Stimulated activated CD4-positive, alpha-beta T cell treated with anti-CD3 and anti-CD28 coated beads, Interleukin-1b, Interleukin-23, amount 100 ng/mL, for 24 hours (primary cell): ENCODE measurements at places on chromosomes 13 and 19.

- DNase-seq, result no peak
Observed at GRCh38 chr13:78084401-78084800, 165.8 kb upstream of the EDNRB start.

- DNase-seq, result no peak
Observed at GRCh38 chr13:109650861-109651260, 135.5 kb downstream of the IRS2 start.

GRCh38 chr13:98172590-98173422, 4.3 kb downstream of the RNF113B start:
- no peak for DNase-seq

DNA sequence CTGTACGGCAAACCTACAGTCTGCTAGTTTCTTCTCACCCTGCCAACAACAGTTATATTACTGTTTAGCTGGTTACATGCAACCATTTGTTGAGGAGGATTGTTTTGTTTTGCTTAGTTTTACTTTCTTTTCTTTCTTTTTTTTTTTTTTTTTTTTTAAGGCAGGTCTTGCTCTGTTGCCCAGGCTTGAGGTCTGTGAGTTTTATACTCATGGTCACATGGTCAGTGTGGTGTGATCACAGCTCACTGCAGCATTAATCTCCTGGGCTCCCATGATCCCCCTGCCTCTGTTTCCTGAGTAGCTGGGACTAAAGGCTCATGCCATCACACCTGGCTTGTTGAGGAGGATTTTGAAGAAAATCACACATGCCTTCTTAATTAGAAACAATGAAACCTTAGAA, 505.6 kb downstream of the GPC5 start:
- DNase-seq, result no peak

GRCh38 chr13:46593398-46593797, 40.4 kb downstream of the LRCH1 start:
- peak; percentile 9 for DNase-seq

- DNase-seq, result no peak
Observed at GRCh38 chr19:7833225-7834099, 3.4 kb downstream of the EVI5L start.

DNA sequence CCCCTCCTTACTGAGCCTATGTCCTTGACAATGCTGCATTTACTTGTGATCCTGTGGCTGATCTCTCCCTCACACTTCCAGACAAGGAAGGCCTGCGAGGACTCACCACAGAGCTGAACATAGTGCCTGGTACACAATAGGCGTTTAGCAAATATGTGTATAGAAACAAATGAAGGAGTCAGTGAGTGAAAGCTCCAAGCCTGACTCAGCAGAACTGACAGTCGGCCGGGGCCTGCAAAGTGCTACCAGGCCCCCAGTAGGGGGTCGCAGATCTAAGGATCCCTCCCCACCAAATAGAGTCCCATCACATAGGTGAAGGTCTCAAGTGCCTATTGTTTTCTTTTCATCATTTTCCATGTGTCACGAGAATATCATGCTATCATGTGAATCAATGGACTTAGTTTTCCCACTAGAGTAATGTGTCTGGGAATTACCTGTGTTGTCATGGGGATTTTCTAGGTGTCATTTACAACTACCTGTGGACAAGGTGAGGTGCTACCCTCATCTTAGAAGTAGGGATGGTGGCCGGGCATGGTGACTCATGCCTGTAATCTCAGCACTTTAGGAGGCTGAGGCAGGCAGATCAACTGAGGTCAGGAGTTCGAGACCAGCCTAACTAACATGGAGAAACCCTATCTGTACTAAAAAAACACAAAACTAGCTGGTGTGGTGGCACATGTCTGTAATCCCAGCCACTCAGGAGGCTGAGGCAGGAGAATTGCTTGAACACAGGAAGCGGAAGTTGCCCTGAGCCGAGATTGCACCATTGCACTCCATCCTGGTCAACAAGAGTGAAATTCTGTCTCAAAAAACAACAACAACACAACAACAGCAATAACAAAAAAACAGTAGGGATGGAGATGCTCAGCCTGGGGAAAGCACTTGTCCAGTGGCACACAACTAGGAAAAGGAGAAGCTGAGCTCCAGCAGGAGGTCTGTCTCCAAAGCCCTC, 50.3 kb upstream of the CYP2A7 start:
- no peak for DNase-seq

GRCh38 chr13:20016649-20017364, 58.3 kb downstream of the ZMYM2 start:
- DNase-seq, result no peak

DNA sequence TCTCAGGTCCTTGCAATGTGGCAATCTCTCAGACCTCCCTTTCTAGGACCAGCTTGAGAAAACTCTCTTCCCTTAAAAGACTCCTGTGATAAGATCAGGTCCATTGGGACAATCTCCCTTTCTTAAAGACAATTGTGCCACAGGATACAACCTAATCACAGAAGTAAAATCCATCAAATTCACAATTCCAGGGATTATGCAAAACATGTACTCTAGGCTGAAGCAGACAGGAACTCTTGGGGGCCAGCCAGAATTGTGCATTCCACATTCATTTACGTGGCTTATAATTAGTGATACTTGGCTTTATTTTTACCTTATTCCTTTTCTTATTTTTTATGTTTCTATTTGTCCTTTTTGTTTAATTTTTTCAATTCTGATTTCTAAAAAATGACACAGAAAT, 257.9 kb downstream of the KLF12 start:
- DNase-seq, result no peak

DNA sequence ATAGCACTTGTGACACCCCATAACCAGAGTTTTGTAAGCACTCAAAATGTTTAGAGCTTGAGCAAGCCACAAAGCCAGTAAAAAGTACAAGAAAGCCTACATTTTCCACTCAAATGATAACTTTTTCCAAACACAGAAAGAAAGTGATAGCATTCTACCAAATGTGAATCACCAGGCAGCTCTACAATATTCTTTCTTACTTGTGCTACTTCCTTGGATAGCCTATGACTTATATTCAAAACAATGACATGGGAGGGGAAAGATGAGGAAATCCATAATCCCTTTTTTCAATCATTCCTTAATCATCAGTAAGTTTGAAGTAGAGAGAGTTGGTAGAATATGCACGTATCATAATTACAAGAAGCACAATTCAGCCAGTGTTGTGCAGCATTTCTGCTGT, 650.8 kb upstream of the PCDH9 start:
- DNase-seq, result no peak

DNA sequence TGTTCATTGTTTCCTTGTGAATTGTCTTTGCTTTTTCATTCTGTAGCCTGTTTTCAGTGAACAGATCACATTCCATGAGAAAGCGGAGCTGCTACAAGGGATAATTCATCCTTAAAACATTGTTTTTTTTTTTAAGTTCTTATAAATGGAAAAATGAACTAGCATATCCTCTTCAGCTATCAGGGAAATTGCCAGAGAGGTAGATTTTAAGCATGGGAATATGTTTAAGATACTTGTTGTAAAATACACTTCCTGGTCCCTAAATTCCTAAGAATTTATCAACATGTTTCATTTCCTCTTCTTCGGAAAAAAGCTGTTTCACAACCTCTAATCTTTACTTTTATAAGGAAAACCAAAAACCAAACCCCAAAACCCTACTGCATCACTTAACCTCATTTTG, 238.0 kb downstream of the POSTN start:
- no peak for DNase-seq

GRCh38 chr19:50465986-50466705, 10.2 kb upstream of the EMC10 start:
- no peak for DNase-seq

- DNase-seq, result no peak
Observed at GRCh38 chr13:110559986-110560385, 1.5 kb downstream of the RAB20 start.

- DNase-seq, result no peak
Observed at GRCh38 chr13:39469676-39470075, 133.3 kb downstream of the LHFPL6 start.

DNA sequence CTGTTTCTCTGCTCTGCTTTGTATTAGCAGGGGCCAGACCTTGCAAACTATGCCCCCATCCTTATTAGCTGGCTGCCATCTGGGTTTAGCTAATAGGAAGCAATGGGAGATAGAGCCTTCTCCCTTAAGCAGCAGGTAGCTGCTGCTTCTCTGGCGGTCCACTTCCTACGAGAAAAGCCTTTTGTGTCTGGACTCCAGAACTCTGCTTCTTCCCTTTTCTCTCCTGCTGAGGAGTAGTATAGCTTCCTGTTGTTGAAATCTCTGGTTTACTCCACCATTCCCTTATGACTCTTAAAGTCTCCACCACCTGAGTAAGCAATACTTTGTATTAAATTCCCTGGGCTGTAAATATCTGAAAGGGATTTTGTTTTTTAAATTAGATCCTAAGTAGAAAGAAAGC, 147.1 kb downstream of the DNAJC15 start:
- no peak for DNase-seq

GRCh38 chr19:8180018-8180417, 29.2 kb upstream of the CERS4 start:
- no peak for DNase-seq

DNA sequence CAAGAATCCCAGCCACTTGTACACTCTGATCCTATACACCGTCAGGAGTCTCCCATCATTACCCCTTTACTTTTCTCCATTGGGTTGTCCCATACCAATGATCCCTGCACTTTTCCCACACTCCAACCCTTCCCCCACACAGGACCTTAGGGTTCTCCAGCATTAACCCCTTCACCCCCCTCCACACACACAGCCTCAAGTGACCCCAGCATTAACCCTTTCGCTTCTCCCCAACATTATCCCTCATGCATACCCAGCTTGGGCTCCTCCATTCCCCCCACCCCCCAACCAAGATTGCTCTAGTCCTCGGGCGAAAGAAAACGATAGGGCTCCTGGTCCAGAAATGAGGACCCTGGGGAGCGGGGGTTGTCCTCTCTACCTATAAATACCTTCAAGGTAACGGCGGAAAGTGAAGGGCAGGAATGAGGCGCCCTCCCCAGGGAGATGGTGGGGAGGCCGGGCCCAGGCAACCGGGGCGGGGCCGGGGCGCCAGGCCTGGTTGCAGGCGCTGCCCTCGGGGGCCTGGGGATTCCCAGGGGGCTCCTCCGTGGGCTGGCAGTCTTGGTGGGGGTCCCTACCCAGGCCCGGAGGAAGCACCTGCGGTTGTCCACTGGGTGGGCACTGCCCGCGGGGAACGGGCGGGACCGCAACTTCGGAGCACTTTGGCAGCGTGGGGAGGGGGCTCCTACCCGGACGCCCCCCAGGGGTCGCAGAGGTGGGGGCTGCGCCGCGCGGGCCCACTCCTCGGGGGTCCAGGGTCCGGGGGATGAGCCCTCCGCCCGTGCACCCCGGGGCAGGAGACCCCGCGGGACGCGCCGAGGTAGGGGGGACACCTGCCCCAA, 757 bp downstream of the WIZ start:
- no peak for DNase-seq

GRCh38 chr19:42250666-42251531, 4.0 kb downstream of the ERF start:
- DNase-seq, result no peak

GRCh38 chr19:40578442-40578908, 1.8 kb downstream of the SHKBP1 start:
- no peak for DNase-seq

DNA sequence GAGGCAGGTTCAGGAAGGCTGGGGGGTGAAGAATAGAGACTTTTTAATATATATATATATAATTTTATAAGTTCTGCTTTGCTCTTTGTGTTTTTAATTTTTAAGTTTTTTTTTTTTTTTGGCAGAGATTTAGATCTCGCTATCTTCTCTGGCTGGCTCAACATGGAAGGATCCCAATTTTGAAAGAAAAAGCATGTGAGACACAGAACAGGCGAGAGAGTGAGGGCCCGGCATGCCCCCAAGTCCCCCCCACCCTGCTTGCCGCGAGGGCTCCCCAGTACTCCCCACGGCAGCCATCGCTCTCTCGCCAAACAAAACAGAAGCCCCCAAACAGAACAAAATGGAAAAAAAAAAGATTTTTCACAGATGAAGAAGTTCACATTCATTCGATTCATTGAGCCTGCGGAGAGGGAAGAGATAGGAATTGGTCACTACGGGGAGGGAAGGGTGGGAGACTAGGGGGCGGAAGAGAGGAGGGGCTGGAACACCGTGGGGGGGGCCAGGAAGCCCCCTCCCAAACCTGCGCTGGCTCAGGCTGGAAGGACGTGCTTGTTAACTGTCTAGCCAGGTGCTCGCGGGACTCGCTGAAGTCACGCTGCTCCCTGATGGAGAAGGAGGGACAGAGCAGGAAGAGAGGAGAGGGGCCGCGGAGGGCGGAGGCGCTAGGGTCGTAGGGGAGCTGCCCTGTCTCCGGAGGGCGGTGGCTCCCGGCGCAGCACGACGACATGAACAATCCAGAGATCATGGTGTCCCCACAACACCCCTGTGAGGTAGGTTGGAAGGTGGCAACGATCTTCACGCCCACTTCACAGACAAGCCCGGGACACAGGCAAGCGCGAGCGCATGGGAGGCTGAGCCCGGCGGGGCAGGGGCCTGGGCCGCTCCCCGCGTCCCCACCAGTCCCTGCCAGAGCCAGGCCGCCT, 10.6 kb downstream of the KHSRP start:
- no peak for DNase-seq

GRCh38 chr19:33290956-33291622, 11.2 kb downstream of the CEBPA start:
- no peak for DNase-seq

GRCh38 chr13:76213423-76213904, 577.3 kb downstream of the LMO7 start:
- no peak for DNase-seq

- no peak for DNase-seq
Observed at GRCh38 chr19:47210689-47211316, 20.2 kb downstream of the BBC3 start.

GRCh38 chr19:10848230-10848856, at the start of gene C19orf38:
Gene C19orf38 (plus strand): TSS chr19:10848415. CDS start chr19:10848509, 94 bp downstream.
- DNase-seq, result no peak

- no peak for DNase-seq
Observed at GRCh38 chr19:39052846-39053245, 20.5 kb upstream of the FBXO27 start.

- DNase-seq, result no peak
Observed at GRCh38 chr13:49524740-49525501, 29.2 kb downstream of the PHF11 start.

DNA sequence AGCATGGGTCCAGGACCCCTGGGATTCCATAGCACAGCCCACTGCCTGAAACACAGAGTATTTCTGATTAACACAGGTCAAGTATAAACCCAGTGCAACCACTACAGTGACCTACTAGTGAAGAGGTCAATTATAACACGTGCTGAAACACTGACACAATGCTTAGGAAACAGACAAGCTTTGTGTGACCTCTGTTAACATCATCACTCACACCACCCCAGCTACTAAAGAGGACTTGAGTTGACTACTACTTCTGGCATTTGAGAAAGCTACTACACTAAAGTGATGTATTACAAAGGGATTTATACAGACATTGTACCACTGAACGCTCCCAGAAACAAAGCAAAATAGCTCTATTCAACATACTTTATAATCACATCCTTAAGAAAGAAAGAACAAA, 1935.9 kb upstream of the PCDH20 start:
- no peak for DNase-seq

- DNase-seq, result no peak
Observed at GRCh38 chr19:35457173-35457572, 9.1 kb downstream of the FFAR2 start.

DNA sequence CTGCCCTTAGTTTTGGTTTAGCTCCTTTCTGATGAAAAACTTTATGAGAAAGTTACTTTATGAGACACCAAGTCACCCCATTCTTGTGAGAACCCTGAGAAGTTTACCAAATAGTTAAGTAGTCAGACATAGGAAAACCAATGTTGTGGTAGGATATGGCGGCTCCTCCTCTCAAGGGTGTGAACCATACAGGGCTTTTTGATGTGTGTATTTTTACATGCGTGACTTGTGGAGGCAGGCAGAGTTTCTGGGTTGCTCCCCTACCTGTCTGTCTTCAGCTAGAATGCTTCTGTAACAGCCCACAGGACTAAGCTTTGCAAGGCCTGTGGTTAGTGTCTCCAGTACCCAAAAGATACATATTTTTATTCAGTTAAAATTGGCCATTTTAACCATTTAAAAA, 18.3 kb downstream of the UBAC2 start:
- no peak for DNase-seq
